Stimulated activated CD4-positive, alpha-beta T cell treated with anti-CD3 and anti-CD28 coated beads, Interleukin-12 subunit alpha, Interleukin-12 subunit beta, amount 100 ng/mL, for 4 hours (primary cell): ENCODE measurements at places on chromosomes 7 and 10.

DNA sequence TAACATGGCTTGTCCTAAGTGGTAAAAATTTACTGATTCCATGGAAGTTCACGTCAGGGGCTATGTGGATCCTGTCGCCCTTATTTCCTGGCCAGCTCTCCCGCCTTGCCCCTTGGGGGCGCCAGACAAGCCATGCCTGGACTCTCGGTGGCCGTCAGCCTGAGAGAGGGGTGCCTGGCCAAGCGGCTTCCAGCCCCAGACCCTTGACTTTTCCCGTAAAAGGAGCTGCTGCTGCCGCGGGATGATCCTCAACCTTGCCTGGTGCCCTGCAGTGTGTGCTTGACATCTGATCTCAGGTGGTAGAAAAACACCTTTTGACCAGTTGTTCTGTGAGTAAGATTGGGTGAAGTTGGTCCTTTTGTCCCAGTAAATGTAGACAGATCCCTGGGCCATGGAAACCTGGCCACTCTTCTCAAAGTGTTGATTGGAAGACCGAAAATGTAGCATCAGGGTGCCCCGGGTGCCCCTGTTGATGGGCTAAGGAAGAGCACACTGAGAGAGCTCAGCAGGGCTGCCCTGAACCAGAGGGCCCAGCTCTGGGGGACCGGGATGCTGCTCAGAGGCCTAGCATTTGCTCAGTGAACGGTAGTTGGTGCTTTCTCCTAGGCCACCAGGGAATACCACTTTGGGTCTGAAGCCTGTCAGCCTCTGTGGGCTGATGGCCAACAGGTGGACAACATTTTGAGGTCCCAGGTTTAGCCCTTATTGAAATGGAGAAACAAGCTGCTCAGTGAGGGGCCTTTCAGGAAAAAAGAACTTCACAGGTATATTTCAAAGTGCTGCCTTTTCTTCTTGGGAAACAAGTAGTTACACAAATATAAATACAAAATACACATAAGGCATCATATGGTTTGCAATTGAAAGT is 162.5 kb downstream of the LRMDA start:
- DNase-seq = no peak

GRCh38 chr10:44217274-44217820 is 167.6 kb downstream of the CXCL12 start:
- DNase-seq = no peak

DNA sequence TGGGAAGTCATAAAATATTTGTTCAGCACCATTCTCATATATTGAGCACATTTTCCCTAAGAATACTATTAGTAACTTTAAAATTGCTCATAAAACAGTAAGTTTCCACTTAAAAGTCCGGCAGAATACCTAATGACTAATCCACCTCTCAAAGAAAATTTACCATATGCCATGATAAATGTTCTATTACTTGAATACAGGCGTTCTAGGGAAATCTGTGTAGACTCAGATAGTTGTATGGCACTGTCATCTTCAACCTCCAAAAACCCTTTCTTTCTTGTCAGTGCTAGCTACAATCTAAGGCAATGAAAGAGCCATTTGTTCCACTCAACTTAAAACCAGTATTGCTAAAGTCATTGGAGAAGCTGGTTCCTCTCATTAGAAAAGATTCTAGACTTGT is 7.3 kb downstream of the GPR37 start:
- DNase-seq = no peak

GRCh38 chr10:58993480-58994221 is 182.8 kb upstream of the PHYHIPL start:
- DNase-seq = no peak
